ENCODE measurements at places on chromosomes 12 and 14.

- no peak for DNase-seq
Observed at GRCh38 chr14:40123816-40124215, 691.6 kb upstream of the FBXO33 start.

DNA sequence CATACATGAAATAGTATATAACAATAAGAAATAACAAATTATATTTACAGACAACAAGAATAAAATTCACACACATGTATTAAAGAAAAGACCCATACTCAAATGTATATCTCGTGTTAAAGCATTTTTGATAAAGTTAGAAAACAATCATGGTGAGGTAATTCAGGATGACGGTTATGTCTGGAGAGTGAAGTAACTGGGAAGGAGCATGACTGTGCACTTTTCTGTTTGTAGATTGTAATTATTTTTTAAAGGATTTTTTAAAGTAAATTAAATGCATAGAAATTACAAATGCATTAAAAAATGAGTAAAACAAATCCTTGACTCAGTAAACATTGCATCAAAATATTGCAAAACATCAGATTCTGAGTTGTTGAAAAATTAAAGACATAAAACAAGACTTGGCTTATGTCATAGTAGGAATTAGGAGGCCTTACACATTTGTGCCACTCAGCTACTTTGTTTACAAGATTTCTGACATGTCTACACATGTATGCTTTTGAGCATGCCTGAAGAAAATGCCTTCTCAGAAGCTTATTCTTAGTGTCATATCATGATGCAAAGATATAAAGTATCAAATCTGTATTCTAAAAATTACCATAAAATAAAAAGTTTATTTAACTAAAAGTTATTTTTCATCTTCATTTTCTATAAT is 1325.1 kb downstream of the SLC16A7 start:
- peak; percentile 74 for DNase-seq

DNA sequence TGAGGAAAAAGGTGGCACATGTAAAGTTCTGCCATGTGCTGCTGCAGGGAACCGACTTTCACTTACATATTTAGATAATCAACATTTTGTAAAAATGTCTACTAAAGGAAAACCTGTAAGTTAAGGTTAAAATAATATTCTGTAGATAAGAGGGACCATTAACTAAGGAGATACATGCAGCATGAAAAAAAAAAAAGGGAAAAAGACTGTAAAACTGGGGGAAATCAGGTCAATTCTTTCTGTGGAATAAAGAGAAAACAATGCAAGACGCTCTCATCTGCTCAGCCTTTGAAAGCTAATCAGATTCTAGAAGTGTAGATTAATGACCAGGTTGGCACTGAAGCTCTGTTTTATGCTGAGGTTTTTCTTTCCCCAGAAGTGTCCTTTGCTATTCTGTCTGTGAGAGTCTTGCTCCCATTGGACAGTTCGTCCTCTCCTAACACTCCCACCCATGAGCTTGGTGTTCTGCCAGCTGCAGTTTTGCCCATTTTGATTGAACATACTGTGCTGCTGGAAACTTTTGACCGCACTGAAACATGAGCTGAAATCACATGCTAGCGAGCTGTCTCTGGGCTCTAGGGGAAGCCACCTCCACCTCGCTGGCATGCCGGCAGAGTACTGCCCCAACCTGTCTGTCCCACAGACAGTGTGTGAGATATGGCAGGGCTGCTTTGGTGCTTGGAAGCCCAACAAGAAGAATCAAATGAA is 39.7 kb downstream of the PPTC7 start:
- no peak for DNase-seq

DNA sequence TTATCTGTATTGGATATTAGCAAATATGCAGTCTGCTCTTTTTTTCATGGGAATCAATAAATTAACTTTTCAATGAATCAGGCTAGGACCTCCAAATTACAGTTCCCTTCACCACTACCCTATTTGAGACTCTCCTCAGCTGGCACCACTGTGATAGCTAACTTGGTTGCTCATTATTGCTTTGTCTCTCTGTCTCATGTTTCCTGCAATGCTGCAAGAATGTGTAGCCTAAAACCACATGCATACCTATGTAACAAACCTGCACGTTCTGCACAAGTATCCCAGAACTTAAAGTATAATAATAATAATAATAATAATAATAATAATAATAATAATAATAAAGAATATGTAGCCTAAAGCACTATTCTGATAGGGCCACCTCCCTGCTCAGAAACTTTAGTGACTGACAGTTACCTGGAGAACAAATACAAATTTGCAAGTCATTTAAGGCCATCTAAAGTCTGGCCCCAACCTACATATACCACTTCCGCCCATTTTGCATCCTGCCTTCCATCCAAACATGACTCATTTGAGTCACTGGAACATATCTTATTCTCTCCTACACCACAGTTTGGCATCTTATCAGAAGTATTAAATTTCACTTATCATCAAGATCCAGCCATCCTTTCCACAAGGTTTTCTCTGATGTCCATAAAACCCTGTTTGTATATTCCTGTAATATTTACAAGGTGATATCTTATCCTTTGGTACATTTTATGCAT is 215.1 kb downstream of the LRRK2 start:
- DNase-seq = no peak

DNA sequence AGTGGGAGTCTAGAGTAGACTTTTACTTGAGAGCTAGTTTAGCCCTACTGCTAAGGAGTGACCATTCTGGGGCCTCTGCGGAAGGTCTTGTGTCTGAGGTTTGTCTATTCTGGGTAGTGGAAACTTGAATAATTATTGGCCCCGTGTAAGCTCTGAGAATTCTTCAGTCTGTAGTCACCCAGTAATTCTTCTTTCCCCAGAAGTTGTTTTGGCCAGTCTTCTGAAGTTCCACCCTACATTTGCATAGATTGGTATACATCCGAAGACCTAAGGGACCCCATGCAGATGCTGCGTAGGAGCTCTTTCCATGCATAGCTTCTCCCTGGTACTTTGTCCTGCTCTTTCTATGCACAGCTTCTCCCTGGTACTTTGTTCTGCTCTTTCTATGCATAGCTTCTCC is 12.8 kb downstream of the CYP46A1 start:
- DNase-seq = no peak

- no peak for DNase-seq
Observed at GRCh38 chr12:95949477-95950206, 6.5 kb downstream of the AMDHD1 start.

GRCh38 chr12:14614704-14615121 is 47.0 kb upstream of the PLBD1 start:
- DNase-seq = no peak

GRCh38 chr12:125287155-125287847 is 222.1 kb downstream of the AACS start:
- DNase-seq = no peak

DNA sequence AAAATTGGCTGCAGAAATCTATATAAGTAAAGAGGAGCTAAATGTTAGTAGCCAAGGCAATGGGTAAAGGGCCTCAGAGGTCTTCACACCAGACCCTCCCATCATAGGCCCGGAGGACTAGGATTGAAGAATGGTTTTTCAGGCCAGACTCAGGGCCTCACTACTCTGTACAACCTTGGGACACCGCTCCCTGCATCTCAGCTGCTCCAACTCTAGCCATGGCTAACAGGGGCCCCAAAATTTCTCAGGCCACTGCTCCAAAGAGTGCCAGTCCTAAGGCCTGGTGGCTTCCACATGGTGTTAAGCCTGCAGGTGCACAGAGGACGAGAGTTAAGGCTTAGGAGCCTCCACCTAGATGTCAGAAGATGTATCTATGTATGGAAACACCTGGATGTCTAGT is 155.5 kb upstream of the MGAT4C start:
- no peak for DNase-seq

- DNase-seq = no peak
Observed at GRCh38 chr12:24850496-24850895, 98.4 kb downstream of the BCAT1 start.

DNA sequence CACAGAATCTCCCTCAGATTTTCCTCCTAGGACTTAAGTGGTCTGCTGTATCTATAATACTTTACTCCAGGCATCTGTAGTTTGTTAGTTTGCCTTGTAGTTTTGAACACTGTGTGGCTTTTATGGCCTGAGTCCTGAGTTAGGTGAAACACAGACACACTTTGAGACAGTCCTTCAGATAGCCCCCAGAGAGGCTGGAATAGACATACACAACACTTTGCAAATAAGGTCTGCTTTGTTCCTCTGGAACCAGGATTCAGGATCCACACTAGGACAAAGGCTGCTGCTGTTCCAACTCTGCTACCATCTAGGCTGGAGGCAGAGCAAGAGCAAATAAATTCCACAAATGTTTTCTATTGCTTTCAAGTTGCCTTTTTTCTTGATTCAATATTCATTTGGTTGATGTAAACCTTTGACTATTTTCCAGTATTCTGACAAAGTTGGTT is 41.4 kb upstream of the INSM2 start:
- DNase-seq = no peak

GRCh38 chr12:70638639-70639360 is 1.6 kb upstream of the PTPRB start:
- no peak for DNase-seq

DNA sequence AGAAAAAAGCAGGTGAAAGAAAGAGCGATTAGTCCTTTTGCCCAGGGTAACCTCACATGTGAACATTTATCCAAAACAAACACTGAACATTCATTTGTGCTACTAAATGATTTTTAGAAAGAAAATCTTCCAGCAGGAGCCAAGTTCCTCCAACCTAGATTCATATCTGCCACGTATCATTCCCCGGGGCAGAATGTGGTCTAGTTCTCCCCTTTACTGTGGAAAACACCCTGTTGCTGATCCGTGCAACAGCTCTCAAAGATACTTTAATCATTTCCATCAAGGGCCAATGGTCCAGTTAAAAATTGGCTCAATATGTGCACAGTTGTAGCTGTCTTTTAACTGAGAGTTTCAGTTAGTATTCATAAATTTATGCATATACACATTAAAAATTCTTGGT is 479.1 kb downstream of the ATP23 start:
- peak; percentile 34 for DNase-seq

GRCh38 chr14:87687420-87687819 is 305.6 kb downstream of the GALC start:
- DNase-seq = no peak

- no peak for DNase-seq
Observed at GRCh38 chr12:75982169-75982564, 49.4 kb downstream of the PHLDA1 start.

DNA sequence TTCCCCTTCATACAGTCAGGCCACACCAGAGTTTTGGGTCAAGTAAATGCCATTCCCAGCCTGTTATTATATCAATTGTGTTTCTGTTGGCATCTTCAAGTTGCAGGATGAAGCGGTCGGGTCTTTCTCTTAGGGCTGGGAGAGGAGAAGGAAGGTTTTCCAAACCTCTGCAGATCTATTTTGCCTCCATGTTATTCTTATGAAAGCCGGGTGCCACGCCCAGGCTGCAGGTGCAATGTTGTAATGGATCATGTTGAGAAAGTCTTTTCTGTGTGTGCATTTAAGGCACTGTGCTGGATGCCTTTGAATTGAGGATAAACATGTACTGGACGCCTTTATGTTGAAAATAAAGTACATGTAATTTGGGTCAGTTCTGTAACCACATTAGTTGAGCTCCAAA is 164.4 kb upstream of the HIF1A start:
- DNase-seq = no peak

GRCh38 chr14:102279282-102279681 is 25.7 kb downstream of the MOK start:
- no peak for DNase-seq

- peak; percentile 49 for DNase-seq
Observed at GRCh38 chr14:73761618-73762355, 47.6 kb upstream of the PNMA1 start.

DNA sequence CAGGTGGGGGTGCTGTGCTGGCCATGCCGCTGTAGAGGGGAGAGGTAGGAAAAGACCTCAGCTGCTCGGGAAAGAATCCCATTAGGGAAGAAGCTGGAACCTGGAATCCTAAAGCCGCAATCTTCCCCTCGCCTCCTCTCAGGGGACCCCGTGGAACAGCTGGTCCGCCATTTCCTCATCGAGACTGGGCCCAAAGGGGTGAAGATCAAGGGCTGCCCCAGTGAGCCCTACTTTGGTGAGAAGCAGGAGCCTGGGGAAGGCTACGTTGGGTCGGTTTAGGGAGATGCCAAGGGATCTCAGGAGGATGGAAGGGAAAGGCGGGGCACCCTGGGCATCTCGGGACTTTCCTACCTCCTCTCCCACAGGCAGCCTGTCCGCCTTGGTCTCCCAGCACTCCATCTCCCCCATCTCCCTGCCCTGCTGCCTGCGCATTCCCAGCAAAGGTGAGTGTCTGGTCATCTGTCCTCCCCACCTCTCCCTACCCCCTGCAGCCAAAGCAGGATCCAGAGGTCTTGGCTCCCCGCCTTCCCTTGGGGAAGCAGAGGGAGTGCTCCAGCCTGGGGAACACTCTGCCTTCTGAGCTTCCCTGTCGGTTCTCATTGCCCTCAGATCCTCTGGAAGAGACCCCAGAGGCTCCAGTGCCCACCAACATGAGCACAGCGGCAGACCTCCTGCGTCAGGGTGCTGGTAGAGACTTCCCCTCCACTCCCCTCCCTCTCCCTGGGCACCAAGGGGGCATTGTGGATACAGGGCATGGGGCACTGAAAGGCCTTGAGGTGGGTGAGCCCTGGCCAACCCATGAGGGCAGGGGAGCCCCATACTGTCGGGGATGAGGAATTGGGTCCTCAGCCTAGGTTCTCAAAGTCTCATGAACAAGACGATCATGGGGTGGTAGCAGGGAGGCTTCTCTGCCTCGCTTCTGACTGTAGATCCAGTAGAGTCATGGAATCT is 12.4 kb downstream of the TNS2 start:
- no peak for DNase-seq

GRCh38 chr12:15863372-15863771 is 18.8 kb upstream of the STRAP start:
- no peak for DNase-seq

- DNase-seq = no peak
Observed at GRCh38 chr14:103230021-103230420, 104.0 kb upstream of the EIF5 start.

DNA sequence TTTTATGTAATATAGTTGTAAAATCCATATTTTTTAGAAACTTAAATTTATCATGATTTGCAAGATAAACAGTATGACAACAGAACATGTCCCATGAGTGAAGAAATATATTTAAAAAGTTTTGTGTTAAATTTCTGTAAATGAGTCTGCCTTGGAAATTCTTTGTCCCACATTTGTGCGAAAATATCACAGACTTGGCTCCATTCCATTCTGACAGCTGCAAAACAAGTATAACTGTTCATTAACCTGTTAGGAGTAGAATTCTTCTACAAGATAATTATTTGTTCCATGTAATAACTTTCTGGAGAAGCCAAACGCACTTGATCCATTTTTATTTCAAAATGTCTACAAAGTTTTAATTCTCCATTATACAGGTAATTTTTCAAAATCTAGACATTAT is 37.9 kb downstream of the MDM1 start:
- no peak for DNase-seq
